Liver (tissue), 10 donors: ENCODE measurements at places on chromosomes 12 and 14. TPM values are rescaled to one million over a fixed set of nuclear protein-coding genes. Genes with fewer than 3 reads are reported as not detected.

Gene MYF5
- polyA plus RNA-seq, result not detected

- DNase-seq, result no peak
These were observed 96.7 kb downstream of the CCER1 start for GRCh38 chr12:90858252-90858651.

DNA sequence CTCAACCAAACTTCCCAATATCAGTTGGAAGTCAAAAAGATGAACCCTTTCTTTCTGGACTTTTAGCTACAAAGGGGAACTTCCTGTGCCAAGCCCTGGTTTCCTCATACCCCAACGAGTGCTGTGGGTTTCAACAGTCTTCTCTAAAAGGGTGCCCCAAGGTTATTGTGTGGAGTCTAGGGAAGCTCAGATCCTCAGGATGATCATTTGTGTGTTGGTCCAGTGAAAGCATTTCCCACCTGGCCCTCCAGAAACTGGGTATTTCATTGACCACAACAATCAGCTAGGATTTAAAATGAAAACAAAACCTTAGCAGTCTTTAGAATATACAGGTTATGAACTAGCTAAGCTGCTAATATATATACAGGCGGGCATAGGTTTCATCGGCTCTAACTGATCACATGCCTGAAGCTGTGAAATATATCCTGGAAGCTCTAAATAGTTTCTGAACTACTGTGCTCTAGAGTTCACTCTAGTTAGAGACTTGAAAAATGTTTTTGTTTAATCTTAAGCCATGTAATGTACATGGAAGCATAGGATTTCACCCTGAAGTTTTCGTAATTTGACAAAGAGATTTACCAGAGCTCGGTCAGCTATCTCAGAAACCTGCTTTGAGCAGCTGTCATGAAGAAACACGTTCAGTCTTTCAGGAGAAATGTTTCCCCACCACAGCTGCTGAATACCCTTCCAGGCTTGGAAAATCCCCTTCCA lies 29.6 kb downstream of the P2RX4 start:
- DNase-seq, result no peak

GRCh38 chr12:106647793-106648514 lies 65.2 kb downstream of the RFX4 start:
- DNase-seq, result no peak

Gene FOXN4
- polyA plus RNA-seq, result not detected

DNA sequence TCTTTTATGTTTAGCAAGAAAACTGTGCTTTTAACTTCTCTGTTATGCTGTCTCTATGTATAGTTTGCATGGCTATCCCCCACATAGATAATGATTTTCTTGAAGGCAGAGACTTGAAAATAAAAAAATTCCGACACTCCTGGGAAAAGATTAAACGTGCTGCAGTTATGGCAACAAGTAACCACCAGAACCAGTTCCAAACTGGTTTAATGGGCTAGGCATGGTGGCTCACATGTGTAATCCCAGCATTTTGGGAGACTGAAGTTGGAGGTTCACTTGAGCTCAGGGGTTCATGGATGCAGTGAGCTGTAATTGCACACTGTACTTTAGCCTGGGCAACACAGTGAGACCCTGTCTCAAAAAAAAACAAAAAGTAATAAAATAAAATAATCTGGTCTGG lies 15.1 kb upstream of the CAPRIN2 start:
- DNase-seq, result no peak

DNA sequence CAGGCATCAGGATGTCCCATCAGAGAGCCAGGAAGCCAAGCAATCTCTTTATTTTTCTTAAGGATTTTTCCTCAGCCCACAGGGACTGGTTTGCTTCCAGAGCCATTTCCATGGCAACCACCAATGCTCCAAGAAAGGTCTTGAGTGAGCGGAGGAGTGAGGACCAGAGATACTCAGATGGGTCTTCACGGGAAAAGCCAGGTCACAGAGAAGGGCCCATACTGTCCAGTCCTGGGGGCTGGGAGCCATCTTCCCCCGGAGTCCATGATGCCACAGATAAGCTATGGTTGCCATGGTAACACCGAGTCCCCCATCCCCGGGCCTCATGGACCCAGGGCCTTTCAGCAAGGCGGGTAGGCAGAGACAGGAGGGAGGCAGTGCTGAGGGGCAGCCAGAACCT lies 28.6 kb downstream of the CMKLR1 start:
- no peak for DNase-seq
